Sciatic nerve (tissue), 2 donors: ENCODE measurements at places on chromosomes 5 and 9.

GRCh38 chr5:52148679-52149078 is 639.0 kb upstream of the ITGA1 start:
- no peak for DNase-seq

- DNase-seq: no peak
These were observed 3.0 kb downstream of the C8G start for GRCh38 chr9:136947955-136948510.

- no peak for DNase-seq
These were observed 799.9 kb downstream of the CDH12 start for GRCh38 chr5:22053195-22053594.

DNA sequence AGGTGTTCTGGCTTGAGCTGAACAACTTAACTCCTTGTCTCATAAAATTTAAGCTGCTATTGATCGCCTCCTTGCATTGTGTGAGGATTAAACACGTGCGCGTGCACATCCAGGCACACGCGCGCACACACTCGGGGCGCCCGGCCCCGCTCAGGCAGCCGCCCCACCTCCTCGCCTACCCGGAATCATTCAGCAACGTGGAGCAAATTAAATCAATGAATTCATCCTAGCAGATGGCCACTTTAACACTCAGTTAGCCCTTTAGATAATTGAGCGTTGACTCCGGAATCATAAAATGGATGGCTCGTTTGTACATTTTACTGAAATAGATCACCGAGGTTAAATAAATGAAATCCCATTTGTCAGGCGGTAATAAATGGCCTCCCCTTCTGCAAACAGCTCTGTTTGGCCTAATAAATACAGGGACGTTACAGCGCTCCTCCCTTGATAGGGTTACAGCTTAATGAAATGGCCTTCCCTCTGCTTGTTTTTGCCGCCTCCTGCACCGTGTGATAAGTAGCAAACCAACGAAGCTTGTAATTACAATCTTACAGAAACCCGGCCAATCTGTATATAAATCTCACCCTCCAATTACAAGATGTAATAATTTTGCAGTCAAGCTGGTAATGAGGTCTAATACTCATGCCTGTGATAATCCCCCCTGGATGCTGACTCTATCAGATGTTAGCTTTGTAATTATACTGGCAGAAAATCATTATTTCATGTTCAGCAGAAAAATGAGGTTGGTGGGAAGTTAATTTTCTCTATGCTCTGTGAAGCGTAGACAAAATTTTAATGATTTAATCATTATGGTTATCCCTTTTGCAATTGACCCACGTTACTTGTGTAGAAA is 229.7 kb upstream of the IRX4 start:
- no peak for DNase-seq

- no peak for DNase-seq
These were observed 162.1 kb upstream of the FST start for GRCh38 chr5:53318303-53318702.
